ENCODE measurements at places on chromosomes 1 and 21.

- no peak for DNase-seq
These were observed 42.4 kb downstream of the TTC39A start for GRCh38 chr1:51287966-51288365.

DNA sequence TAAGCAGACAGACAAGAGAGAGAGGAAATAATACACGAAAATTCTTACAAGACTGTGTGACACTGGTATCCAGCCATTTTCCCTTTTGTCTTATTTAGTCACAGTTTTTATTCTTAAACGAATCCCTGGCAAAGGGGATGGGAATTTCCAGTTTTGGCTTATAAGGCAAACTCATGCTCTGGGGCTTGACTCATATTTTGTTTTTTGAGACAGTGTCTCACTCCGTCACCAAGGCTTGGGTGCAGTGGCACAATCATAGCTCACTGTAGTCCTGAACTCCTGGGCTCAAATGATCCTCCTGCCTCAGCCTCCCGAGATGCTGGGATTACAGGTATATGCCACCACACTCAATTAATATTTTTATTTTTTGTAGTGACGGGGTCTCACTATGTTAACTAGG is 31.9 kb downstream of the PTGER3 start:
- DNase-seq: no peak

- peak; percentile 41 for DNase-seq
These were observed 18.2 kb upstream of the FCGR2A start for GRCh38 chr1:161486806-161487741.

GRCh38 chr1:179818260-179818659 is 59.3 kb downstream of the TOR1AIP2 start:
- no peak for DNase-seq

- DNase-seq: no peak
These were observed 14.2 kb upstream of the VN1R5 start for GRCh38 chr1:247241691-247242090.

DNA sequence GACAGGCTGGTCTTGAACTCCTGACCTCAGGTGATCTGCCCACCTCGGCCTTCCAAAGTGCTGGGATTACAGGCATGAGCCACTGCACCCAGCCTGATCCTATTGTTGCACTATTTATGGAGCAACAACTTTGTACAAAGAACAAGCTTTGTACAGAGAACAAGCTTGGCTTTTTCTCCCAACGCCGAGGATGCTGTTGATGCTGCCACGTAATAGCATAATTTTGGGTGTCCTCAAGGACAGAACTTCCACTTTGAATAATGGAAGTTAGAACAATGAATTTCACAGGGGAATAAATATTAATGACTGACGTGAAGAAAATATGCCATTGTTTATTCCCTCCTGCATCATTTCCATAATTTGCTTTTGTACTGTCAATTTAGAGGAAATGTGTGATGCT is 12.8 kb upstream of the RBP7 start:
- no peak for DNase-seq

- DNase-seq: no peak
These were observed 10.6 kb downstream of the ACTL8 start for GRCh38 chr1:17765444-17766411.

GRCh38 chr1:212611000-212611948 is 2.7 kb downstream of the ATF3 start:
- DNase-seq: no peak

DNA sequence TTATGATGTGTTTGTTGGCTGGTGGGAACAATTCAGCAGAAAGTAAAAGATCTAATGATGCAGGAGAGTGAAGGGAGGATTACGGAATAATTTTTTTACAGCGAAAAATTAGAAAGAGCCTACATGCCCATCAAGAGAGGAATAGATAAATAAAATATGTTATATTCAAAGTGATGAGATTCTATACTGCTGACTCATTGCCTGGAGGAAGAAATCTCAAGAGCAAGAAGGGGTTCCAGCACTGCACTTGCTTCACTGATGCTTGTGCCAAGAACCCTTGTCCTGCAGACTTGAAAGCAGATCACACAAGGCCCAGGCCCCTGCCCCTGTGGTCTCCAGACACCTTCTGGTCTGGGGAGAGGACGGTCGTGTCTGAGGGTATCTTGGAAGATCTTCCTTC is 295.1 kb upstream of the POU3F1 start:
- no peak for DNase-seq

DNA sequence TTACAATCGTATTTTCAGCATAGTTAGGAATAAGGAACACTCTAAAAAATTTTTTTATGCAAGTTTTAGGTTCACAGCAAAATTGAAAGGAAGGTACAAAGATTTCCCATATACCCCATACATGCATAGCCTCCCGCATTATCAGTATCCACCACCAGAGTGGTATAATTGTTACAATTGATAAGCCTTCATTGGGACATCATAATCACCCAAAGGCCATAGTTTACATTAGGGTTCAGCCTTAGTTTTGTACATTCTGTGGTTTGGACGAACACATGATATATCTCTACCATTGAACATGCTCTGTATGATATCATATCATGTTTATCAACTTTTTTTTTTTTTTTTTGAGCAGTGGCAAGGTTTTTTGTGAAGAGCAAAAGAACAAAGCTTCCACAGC is 180.0 kb downstream of the SDCCAG8 start:
- DNase-seq: no peak

Measured in effector CD4-positive, alpha-beta T cell (primary cell).